Activated T-cell treated with anti-CD3 and anti-CD28 coated beads for 4 hours (primary cell): ENCODE measurements at places on chromosomes 5 and 9.

DNA sequence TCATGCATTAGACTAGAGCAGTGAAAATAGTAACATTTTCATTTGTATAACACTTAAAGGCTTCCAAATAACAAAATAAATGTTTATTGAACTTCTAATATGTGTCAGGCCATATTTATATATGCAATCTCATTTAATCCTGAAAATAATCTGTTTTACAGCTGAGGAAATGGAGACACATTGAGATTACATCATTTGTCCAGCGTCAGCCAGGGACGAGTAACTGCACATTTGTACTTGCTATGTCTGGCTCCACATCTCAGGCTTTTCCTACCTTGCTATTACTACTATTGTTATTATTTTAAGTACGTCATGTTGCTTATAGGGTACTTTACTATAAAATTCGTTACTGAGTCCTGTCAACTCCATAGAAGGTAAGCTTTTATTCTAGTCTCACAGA is 3.8 kb upstream of the C9 start:
- DNase-seq: no peak

GRCh38 chr5:66560371-66560770 is 35.8 kb upstream of the MAST4 start:
- DNase-seq: no peak

DNA sequence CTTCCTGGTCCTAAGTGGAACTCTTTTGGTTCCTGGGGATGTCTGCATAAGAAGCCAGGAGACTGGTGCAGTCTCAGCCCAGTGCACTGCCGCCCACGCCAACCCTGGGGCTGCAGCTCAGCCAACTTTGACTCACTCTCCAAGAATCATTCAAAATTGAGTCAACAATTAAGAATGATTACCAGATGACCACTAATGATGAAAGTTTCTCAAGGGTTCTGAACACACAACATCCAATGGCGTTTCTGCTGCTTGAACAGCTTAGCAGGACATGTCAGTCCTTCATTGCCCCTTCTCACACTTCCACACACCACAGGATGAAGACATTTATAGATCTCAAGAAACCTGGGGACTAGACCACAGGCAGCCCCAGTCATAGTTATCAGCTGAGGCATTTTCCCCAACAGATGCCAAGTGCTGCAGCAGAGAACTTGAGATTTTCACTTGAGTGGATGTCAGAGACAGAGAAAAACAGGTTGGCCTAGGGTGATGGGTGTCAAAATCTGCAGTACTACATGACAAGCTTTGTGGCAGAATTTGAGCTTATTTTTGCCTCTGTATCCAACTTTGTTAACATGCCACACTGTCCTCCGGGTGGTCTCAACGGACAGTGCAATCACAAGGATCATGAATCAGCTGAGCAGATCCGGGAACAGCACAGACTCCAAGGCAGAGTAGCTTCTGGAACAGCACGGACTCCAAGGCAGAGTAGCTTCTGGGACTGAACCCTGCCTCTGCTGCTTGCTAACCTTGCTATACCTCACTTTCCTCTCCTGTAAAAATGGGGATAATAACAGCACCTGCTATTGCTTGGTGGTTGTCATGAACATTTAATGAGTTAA is 356.1 kb downstream of the SPOCK1 start:
- no peak for DNase-seq

- no peak for DNase-seq
These were observed 95.8 kb upstream of the DAP start for GRCh38 chr5:10856683-10857337.

GRCh38 chr5:55724281-55724680 is 12.2 kb upstream of the SLC38A9 start:
- DNase-seq: no peak

DNA sequence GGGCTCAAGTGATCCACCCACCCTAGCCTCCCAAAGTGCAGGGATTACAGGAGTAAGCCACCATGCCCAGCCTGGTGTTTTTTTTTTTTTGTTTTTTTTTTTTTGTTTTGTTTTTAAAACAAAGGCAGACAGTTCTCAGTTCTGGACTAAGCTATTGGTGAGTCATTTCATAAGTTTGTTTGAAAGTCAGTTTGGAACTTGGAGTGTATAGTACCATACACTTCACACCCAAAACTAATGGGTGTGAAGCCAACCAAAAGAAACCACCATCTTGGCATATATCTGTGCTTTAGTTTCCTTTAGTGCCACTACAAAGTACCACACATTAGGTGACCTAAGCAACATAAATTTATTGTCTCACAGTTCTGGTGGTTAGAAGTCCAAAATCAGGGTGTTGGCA is 13.4 kb downstream of the MAST4 start:
- no peak for DNase-seq
